ENCODE measurements at places on chromosomes 1 and 21.

DNA sequence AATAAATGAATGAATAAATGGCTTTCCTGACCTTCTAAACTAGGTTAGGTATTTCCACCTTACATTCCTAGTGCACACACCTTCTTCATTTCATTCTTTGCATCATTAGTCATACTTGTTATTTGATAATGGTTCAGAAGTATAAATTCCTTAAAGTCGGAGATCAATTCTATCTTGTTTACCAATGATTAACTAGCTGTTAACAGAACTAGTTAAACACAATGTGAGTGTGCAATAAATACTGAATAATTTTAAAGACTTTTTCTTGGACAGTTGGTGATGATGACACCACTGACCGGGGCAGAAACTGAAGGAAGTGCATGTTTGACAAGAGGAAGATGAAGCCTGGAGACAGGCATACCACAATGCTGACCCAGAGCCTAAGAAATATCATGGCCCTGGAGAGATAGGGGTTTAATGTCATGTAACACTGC, 207.1 kb upstream of the DEPDC1 start:
- DNase-seq: no peak

DNA sequence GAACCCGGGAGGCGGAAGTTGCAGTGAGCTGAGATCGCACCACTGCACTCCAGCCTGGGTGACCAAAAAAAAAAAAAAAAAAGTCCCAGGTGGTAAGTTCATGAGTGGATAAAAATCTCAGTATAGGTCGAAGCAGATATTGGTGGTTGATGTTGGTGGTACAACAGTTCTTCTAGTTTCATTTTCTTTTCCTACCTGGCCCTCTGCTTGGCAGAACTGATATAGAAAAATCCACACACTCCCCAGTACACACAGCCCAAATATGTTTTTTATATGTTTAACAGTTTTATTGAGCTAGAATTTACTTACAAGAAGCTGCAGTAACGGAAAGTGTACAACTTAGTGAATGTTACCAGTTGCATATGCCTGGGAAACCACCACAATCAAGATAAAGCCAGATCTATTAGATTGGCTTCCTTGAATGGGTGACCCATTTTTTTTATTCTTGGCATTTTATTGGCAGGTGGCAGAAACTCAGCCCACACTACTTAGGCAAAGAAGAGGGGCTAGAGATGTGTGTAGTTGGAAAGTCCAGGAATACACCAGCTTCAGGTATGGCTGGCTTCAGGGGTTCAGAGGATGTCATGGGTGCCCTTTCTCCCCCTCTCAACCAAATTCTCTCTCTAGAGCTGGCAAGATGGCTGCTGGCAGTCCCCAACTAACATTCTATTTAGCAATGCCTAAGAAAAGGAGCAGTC, 118.3 kb upstream of the SLC25A33 start:
- no peak for DNase-seq

- DNase-seq: no peak
Observed at GRCh38 chr1:110224240-110224995, 14.3 kb downstream of the KCNC4 start.

DNA sequence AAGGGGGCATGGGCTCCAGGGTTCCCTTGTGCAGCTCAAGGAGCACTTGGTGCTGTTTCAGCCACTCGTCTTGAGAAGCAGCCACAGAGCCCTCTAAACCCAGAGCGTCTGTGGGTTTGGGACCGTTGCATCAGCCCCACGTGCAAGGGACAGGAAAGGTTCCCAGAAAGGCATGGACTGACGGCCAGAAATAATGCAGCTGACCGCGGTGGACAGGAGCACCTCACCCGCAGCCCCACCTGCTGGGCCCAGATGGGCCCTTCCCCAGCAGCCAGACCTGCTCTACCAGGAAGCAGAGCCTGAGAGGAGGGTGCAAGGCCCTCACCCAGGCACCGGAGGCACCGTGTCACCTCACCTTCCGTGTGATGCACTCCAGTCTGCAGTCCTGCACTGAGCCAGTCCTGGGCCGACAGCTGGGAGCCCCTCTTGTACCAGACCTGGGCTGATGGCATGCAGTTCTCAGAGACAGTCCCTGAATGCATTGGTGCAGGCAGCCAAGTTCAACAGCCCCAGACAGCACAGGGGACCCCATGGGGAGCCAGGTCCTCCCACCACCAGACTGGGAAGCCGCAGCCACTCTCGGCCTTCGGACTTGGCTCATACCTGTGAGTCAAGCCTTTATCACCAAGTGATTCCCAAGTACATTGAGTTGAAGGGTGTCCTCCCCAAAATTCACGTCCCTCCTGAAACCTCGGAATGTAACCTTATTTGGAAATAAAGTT, 4.8 kb upstream of the TFF3 start:
- DNase-seq: no peak

GRCh38 chr21:45299864-45300785, 12.4 kb upstream of the POFUT2 start:
- no peak for DNase-seq

DNA sequence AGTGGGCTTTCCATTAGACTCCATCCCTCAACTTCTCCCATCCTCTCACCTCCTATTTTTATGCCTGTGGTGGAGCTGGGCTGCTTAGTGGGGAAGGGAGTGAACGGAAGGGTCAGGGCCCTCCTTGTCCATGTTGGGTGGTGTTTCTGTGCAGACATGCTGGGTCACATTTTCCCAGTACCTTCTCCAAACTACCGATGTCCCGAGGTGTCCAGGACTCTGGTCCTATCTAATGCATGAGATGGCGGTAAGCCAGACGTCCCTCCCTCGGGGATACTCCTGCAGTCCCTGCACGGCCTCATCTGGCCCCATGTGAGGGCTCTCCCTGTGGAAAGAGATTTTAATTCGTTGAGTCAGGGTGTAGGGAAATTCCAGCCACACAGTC, 61.0 kb downstream of the OBSCN start:
- no peak for DNase-seq
